ENCODE measurements at places on chromosomes 13 and 19. TPM values are rescaled to one million over a fixed set of nuclear protein-coding genes. Genes with fewer than 3 reads are reported as not detected.

GRCh38 chr13:44416301-44416700 lies 42.7 kb downstream of the SERP2 start:
- DNase-seq, result no peak

RYR1 gene
- 1.5 TPM for polyA plus RNA-seq

GRCh38 chr19:29495091-29495490 lies 30.7 kb upstream of the VSTM2B start:
- DNase-seq, result peak; percentile 24

DNA sequence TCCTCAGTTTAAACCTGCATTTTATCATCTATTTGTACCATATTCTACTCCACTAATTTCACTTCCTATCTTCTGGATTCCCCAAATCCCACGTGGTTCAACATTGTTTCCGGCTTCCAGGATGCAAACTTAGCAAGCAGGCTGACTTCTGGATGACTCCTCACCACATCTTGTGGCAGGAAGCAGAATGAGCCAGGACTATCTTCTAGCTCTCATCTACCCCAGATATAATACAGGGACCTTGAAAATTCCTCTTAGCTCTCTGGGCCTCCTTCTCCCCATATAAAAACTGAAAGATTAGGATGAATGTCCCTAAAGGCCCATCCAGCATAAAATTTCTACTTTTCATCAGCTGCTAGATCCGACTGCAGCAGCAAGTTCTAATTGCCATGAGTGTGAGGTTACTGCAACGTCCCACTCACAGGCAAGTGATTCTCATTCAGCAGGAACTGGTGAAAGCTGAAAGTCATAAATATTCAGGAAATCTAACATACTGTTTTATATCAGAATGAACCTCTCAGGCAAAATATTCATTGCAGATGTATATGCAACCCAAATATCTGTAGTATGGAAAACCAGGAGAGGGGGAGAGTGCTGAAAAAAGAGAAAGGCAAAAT lies 93.4 kb downstream of the KCTD12 start:
- peak; percentile 69 for DNase-seq

DNA sequence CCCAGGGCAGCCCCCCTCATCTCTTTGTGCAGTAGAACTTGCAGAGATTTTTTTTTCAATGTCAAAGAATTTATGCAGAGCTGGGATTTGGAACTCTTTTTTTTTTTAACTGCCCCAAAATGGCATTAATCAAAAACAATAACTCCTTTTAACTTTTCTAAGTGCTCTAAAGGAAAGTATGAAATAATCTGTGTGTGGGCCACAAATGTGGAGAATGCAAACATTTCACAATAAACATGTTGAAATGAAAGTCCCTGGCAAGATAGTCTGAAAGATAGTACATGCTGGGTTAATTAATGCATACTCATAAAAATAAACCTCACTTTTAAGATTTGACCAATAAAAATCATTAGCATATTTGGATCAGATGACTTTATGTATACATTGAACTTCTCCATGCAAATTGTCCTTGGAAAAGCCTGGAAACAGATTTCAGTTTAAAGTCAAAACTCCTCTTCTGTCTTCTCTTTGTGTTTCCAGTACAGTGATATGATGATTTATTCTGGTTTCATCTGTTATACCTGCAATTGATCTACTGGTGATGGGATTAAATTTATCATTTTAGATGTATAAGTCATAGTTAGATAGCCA lies 30.5 kb upstream of the ZNF536 start:
- DNase-seq, result no peak
